ENCODE measurements at places on chromosomes 16 and 17.

GRCh38 chr17:49698005-49698404 lies 9.8 kb downstream of the SLC35B1 start:
- no peak for DNase-seq

- DNase-seq = no peak
These were observed 15.5 kb upstream of the SUPT4H1 start for GRCh38 chr17:58367461-58367860.

DNA sequence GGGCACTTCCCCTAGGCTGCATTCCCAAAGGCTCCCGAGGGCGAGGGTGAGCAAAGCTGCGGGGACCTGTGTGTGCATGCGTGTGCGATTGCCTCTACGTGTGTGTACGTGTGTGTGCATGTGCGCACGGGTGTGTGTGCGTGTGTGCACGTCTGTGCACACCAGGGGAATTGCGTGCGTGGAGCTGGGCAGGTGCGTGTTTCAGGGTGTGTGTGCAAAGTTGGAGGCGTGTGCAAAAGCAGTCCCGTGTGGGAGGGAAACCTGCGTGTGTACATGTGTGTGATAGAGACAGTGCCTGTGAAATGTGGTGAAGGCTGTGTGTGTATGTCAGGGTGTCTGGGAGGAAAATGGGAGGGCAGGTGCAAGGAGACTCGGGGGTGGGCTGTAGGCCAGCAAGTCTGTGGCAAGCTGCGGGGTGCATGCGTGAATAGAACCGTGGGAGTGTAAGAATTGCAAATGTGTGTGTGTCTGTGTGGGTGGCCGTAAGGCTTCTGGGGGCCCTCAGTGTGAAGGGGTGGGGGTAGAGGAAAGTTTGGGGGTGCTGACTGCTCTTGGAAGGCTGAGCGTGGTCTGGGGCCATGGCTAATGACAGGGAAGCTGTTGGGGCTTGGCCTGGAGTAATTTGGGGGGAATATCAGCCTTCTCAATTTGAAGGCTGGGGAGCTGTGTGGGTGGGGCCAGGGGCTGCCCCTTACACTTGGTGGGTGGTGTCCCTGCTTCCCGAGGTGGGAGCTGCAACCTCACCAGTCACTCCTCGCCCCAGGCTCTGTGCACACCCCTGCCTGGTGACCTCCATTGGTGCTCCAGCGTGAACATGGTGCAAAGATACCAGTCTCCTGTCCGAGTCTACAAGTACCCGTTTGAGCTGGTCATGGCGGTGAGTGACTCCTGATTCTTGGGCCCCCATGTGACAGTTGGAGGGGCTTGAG lies 644 bp downstream of the SEC14L5 start:
- DNase-seq = no peak

DNA sequence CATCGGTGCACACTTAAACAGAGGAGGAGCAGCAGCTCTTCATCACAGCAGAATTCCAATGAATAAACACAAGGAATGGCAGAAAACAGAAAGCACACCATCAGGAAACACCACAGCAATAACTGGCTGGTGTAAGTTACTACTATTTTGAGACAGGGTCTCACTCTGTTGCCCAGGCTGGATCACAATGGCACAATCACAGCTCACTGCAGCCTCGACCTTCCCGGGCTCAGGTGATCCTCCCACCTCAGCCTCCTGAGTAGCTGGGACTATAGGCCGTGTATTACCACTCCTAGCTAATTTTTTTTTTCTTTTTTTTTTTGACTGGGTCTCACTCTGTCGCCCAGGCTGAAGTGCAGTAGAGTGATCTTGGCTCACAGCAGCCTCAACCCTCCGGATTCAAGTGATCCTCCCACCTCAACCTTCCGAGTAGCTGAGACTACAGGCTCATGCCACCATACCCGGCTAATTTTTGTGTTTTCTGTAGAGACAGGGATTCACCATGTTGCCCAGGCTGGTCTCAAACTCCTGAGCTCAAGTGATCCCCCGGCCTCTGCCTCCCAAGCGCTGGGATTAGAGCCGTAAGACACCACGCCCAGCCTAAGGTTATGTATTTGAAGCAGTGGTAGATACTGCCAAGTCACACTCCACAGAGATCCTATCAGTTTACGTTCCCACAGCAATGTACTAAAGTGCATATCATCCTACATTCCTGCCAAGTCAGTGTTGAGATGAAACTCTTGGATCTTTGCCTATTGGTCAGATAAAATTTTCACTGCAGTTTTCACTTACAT lies 20.7 kb downstream of the TRAP1 start:
- DNase-seq = no peak

GRCh38 chr17:7956228-7956965 lies 24.4 kb downstream of the CNTROB start:
- DNase-seq = no peak
